ENCODE measurements at places on chromosomes 2 and 18.

GRCh38 chr2:238921259-238921658, 73.4 kb downstream of the TWIST2 start:
- DNase-seq = no peak

GRCh38 chr18:72409903-72410302, 134.2 kb downstream of the CBLN2 start:
- no peak for DNase-seq

GRCh38 chr18:76757335-76757734, 65.0 kb upstream of the ZNF236 start:
- no peak for DNase-seq

DNA sequence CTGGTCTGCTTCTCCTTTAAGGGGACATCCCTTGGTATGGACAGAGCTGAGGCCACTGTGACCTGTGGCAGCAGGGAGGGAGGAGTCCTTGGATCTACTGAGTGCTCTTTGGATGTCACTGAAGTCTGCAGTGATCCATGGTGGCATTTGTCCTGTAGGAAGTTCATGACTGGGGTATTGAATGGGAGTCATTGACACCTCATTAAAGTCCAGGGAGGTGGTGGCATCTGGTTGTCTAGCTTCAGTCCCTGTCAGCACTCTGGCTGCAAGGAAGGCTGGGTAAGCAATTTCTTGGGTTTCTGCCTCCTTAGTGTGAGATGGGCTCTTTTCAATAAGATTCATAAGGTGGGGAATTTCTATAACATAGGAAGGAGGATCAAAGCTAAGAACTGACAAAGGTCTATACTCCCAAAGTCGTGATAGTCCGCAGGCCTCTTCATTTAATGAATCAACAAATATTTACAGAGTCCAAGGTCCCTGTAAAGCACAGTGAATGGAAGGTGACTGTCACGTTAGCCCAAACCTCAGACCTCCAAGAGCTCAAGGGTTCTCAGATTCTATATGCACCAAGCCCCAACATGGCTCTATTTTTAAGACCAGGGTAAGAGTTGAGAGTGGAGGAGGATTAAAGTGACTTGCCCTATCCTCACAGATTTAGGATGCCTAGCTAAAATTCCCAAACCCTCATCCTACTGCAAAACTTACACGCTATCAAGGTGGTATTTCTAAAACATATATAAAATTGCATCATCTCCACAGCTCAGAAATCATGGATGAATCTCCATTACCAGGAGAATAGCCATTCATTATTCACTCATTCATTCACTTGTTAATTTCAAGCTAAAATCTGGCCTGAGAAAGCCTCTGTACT, 40.2 kb downstream of the THNSL2 start:
- DNase-seq = no peak

DNA sequence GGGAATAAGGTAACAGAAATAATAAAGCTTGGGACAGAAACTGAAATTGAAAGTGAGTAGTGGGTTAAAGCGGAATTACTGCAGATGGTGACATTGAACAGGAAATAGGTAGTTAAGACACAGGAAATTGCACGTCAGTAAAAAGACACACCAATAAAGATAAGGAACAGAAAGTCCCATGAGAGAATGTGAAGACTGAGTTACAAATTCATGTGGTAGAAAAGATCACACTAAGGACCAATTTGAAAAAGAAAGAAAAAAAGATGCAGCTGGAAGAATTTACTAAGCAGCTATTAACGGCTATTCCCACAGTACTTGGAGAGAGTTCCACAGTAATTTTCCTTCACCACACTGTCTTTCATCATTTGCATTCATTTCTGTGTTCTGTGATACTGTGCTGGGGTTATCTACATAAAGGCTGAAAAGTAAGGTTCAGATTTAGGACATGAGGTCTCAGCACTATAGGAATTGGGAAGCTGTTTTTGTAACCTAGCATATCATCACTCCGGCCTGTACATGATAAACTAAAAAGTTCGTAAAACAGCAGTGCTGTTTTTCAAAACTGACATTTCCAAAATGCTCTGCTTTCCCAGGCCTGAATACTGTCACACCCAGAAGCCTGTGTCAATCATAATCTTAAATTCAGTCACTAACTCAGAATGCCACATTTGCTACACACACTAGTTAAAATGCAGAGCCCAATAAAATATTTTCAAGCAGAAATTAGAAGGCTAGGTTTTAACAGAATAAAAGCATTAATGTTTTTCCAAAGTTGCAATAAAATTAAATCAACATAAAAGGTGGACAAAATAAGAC, 42.9 kb downstream of the SRBD1 start:
- DNase-seq = no peak

DNA sequence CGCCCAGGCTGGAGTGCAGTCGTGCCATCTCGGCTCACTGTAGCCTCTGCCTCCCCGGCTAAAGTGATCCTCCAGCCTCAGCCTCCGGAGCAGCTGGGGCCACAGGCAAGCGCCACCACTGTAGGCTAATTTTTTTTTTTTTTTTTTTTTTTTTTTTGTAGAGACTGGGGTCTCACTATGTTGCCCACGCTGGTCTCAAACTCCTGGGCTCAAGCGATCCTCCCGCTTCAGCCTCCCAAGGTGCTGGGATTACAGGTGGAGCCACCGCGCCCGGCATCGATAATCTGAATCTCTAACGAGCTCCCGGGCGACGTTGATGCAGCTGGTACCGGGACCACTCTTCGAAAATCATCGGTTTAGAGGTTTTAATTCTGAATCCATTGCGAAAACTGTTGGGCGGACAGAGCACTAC, 520 bp upstream of the CYP20A1 start:
- no peak for DNase-seq

DNA sequence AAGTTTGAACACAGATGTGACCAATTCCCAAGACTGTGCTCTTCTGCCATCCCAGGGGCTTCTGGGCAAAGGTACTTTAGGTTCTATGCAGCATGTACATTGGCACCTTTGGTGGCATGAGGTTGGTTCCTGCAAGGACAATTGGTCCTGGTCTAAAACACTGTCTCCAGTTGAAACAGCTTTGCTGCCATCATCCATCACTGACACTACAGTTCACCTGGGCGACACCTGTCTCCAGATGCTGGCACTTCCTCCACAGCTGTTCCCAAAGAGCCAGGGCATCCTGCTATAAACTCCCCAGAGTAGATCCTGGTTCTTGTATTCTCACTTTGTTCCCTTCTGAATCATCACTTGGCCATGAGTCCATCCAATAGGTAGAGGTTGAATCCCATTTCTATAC, 60.6 kb downstream of the FHOD3 start:
- DNase-seq = no peak

GRCh38 chr2:237861875-237862527, 2.6 kb downstream of the RAMP1 start:
- no peak for DNase-seq

DNA sequence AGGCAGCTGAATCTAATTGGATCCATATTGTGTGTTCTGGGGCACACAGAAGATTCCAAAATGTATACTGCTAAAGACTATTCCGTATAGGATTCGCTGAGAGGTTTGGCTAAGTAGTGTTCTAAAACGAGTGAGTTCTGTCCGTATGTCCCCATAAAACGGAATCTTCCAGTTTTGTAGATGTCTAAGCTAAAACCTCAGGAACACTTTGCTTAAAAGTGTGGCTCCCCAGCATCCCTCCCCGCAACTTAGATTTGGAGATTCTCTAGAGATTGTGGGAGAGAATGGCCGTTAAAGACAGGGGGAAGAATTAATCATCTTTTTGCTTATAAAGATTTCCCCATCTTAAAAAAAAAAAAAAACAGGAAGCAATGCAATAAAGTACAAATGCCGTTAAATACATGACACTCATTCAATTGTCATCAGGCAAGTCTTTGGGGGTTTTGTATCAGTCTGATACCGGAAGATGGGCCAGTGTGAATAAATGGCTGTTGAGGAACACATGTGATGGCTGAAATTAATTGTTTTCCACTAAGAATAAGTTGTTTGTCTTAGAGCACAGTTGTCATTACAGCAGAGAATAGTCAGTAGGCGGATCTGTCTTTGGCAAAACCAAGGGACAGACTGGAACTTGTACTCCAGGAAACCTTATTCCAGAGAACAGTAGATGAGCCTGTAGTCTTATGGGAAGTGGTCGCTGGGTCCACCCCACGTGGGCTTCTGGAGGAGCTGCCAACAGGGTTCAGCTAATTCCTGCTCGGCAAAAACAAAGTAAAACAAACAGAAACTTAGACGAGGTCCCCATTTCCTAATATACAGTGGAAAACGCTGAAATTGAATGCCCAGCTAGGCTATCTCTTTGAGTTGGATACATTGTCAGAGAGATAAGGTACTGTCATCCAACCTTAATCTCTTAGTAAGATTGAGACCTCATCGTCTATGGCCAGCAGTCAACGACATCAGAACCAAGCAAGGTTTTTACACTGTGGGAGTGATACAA, 1.7 kb downstream of the EMILIN2 start:
- DNase-seq = no peak

GRCh38 chr2:232809349-232810124, 33.2 kb upstream of the KCNJ13 start:
- no peak for DNase-seq

DNA sequence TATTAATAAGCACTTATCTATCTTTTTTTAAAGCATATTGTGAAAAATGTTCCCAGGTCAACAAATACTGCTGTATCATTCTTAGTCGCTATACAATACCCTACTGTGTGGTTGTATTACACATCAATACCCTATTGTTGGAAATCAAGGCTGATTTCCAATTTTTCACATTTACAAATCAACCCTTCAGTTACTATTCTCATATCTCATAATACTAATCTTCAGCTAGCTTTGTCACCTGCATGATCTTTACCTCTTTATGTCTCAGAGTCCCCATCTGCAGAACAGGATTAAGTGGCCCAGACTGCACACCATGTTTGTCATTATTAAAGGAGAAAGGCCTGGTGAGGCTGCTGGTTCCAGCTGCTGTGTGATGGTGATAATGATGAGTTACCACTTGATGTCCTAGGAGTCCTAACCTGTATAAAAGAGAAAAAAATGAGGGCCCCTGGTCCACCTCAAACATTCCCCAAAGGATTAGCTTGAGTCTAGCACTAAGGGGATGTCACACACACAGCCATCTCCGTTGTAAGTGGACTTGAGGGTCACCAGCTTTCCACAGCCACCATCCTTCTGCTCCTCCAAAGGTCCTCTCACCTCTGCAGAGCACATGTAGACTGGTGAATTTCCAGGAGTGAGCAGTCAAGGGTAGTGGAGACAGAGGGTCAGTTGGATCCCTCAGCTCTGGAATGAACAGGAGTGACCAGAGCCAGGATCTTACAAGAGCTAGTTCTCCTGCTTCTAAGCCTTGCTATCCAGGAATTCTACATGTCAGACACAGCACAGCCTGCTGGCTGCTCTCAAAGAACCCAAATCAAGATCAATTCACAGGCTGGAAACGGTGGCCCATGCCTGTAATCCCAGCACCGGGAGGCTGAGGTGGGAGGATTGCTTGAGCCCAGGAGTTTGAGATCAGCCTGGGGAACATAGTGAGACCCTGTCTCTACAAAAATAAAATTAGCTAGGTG, 36.0 kb upstream of the BIN1 start:
- DNase-seq = no peak

GRCh38 chr2:172465417-172466334, 38.3 kb downstream of the ITGA6 start:
- peak; percentile 27 for DNase-seq

Measured in stimulated activated naive CD4-positive, alpha-beta T cell (primary cell).